ENCODE measurements at places on chromosomes 6 and 20.

DNA sequence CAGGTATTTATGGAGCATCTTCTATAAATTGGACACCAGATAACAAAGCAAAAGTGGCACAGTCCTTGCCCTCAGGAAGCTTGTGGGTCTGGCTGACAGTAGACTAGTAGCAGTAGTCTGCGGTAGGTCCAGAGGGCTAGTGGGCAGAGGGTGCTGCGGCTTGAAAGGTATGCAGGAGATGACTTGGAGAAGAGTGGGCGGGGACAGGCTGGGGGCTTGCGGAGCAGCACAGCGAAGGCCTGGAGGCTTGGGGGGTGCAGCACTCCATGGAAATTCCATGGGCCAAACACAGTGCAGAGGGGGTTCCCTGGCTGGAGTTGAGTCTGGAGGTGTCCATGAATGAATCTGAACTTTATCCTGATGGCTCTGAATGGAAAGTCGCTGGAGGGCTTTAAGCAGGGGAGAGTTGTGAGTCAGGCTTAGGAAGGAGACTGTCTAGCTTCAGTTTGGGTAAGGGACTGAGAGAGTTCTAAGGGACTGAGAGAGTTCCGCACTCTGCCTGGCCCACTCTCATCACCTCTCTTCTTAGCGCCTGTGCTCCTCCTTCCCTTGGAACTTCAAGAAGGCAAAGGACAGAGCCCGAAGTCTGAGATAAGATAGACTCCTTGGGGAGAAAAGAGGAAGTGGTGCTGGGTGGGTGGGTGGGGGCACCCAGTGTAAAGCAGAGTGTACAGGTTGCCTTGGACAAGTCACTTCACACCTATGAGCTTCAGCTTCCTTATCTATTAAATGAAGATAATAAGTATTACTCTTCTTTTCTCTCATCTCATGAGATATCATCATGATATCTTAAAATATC is 8.8 kb downstream of the PKIG start:
- DNase-seq, result no peak

- DNase-seq, result no peak
These were observed 54.9 kb upstream of the GPR31 start for GRCh38 chr6:167212713-167213005.

GRCh38 chr6:139743664-139744437 is 369.4 kb upstream of the CITED2 start:
- no peak for DNase-seq

DNA sequence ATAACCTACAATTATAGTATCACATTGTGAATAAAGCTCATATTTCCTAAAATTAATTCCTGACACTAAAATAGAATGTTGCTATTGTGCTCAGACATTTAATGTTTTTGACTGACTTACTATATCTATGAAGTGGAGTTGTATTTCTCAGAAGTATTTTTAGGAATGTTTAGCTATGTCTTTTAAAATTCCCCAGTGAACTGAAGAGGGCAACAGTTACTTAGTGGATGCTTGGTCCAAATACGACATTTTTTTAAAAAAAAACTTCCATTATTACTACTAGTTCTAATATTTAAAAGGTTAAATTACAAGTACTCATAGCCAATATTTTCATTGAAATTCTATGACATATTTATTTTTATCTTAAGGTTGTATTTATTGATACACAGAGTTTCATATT is 460.2 kb downstream of the COL12A1 start:
- no peak for DNase-seq

GRCh38 chr6:108883172-108883571 is 35.0 kb downstream of the ARMC2 start:
- no peak for DNase-seq

- DNase-seq, result peak; percentile 6
These were observed 689.4 kb upstream of the MAP3K7 start for GRCh38 chr6:91276315-91276714.

DNA sequence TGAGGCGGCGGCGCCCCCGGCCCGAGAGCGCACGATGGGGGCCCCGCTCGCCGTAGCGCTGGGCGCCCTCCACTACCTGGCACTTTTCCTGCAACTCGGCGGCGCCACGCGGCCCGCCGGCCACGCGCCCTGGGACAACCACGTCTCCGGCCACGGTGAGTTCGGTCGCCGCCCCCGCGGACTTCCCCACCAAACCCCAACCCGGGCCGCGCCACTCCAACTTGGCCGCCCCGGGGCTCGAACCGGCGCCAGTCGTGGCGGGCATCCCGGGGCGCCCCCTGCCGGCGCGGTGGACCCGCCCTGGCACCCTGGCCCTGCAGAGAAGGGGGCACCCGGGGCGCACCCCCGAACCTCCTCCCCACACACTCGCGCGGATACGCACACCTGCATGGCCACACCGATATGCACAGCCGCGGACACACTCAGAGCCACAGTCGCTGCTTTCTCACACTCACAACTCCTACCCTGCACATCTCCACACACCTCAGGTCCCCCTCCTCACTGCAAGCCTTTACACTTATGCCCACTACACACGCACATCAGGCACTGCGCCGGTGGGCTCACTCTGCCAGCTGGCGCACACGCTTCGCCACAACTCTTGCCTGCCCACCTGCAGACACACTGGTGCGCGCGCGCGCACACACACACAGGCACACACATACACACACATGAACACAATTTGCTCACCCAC is 535 bp downstream of the VSTM2L start:
- no peak for DNase-seq

DNA sequence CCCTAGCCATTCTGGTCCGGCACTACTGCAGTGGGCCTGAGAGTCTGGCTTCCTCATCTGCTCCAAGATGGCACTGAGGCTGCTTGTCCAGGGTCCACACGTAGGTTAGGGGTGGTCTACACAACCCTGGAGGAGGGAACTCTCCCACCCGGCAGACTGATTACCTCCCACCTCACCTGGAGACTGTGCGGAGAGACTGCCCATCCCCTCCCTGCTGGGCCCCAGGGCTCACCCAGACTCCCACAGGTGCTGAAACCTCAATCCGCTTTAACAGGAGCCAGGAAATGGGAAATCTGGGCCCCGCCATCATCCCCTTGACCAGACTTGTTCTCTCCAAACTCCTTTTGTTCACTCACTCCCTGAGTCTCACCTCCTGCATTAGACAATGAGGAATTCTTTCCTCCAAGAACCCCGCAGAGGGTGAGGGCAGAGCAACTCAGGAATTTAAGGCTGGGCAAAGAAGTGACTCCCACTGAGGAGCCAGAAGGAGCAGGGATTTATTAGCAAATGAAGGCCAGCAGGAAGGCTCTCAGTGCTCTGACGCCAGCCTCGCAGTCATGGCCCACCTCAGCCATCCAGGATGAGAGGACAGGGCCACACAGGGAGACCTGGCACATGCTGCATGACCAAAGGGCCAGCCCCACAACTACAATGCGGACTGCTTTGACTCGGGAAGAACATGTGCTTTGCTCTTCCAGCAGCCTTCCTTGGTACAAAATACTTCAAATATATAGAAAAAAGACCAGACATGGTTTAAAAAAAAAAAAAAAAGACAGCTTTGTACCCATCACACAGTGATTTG is 53.0 kb downstream of the CDK5RAP1 start:
- DNase-seq, result no peak

DNA sequence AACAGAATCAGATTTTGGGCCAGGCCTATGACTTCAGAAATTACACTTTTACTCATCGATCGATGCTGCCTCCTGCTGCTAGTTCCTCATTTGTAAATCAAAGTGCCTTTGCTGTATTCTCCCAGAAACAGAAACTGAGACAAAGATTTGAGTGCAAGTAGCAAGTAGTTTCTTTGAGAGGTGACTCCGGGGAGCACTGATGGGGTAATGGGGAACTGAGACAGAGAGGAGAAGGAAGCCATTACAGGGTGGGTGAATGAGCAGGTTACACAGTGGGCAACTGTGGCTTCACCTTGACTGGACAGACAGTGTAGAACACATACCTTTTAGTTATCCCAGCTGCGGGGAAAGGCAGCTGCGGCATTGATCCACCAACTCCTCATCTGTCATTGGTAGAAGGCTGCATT is 9.7 kb upstream of the CD40 start:
- DNase-seq, result no peak

GRCh38 chr6:146305951-146306350 is 237.7 kb upstream of the RAB32 start:
- no peak for DNase-seq

- DNase-seq, result peak; percentile 31
These were observed 169.3 kb downstream of the OGFRL1 start for GRCh38 chr6:71457929-71458328.

DNA sequence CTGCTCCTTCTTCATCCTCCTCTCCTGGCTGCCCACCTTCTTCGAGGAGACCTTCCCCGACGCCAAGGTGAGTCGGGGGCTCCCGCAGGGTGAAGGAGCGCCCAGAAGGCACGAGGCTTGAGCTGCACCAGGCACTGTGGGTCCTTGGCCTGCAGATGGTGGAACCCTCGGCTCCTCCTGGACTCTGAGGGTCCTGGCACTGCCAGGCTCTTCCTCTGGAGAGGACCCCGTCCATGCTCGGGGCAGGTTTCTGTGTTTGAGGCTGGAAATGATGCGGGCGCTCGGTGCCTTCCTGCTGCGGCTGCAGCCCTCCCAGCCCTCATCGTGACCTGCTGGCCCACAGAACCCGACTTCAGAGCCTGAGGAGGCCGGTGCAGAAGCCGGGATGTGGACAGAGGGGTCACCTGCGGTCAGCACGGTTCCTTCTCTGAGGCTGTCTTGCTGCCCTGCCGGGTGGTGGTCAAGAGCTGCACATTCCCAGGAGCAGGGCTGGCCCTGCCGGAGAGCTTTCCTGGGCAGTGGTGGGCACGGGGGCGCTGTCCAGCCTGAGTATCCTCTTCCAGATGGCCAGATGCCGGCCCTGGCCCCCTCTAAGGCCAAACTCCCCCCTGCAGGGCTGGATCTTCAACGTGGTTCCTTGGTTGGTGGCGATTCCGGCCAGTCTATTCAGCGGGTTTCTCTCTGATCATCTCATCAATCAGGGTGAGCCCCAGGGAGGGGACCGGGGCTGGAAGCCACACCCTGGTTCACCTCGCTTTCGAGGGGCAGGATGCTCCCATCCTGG is 11.3 kb downstream of the SLC17A9 start:
- no peak for DNase-seq

DNA sequence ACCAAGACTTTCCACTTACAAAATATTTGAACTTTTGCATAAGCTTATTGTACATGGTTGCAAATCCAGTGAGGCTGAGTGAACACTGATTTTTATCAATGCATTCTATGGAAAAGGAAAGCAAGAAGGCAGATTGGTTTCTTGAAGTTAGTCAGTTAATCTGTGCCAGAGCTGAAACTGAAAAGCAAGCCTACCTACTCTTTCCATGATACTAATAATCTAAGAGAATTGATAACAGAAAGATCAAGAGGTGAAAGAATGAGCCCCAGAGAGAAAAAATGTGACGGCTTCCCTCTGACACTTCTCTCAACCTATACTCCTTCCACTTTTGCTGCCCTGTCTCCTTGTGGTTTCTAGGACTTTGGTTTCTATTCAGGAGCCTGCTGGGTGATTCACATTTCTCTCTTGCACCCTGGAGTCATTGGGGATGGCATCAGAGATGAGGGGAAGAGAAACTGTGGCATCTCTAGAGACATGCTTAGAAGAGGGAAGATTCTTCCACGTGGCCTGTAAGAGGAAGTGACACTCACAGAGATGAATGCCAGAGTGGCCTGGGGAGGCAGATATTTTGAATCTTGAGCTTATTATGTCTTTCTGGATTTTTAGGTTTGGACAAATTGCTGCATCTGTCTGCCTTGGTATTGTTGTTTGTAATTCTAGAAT is 158.6 kb upstream of the RIMS1 start:
- no peak for DNase-seq

DNA sequence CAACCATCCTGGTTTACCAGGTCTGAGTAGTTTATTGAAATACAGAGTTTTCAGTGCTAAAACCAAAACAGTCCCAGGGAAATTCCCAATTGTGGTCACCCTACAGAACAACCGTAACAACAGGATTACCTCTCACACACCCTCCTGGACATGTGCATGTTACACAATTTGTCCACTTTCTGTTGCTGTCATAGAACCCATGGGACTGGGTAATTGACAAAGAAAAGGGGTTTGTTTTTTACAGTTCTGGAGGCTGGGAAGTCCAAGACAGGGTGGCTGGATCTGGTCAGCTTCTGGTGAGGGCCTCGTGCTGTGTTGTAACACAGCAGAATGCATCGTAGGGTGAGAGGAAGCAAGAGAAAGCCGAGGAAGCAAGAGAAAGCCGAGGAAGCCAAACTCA is 9.1 kb upstream of the ADA start:
- DNase-seq, result no peak

DNA sequence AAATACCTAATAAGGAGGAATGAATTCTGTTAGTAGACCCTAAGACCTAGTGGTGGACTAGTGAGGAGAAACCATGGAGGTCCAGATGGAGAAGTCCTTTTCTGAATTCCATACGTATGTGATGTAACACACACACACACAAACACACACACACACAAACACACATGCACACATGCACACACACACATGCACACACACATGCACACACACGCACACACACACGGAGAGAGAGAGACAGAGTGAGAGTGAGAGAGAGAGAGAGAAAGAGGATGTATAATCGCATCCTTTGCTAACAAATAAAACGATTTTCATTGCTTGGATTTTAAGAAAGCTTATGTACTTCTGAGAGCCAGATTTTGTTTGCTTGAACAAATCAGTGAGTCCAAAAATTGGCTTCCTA is 132.6 kb upstream of the CEP162 start:
- no peak for DNase-seq

DNA sequence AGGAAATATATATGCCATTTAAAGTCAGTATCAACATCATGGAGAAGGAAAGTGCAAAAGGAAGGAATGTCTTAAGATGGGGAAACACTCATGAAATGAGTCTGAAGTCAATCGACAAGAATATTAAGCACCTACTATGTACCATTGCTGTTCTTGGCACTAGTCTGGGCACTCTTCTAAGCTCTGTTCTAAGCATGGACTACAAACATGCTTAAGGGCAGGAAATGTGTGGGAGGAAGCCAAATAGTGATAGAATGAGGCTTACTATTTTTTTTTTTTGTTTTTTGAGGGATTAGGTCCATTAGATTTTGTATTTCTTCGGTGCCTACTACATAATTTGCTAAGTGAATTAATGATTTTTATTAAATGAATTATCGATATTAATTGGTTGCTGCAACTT is 83.8 kb upstream of the SUPT3H start:
- no peak for DNase-seq

DNA sequence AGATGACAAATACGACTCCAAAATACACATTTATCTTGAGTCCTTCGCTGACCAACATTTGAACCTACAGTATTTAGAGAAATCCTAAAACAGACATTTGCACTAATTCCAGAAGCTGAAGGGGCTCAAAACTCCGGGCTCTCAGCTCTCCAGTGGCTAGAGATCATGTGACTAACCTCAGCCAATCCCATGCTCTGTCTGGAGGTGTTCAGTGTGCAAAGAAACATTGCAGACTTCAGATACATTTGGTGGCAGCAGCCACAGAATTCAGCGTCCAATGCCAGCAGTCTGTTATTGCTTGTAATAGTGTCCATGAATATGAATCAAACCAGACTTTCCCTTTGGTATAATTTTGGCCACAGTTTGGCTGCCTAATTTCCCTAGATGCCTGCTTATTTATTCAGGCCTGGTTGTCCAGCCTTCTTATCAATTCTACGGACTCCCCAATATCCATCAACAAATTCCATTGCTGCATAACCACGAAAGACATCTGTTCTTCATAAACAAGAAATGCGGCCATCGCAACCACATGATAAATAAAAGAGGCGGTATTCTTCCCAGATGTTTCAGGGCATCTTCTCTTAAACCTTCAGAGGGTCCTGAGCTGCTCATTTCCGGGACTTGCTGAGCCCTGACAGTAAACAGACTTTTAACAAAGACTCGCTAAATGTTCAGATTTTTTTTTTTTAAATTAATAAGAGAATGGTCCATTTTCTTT is 14.5 kb upstream of the CYP24A1 start:
- no peak for DNase-seq

GRCh38 chr6:88890394-88890793 is 73.0 kb downstream of the RNGTT start:
- DNase-seq, result no peak

- DNase-seq, result no peak
These were observed 623 bp upstream of the SNX9 start for GRCh38 chr6:157822245-157823000.
